Astrocyte (in vitro differentiated cells and primary cell): ENCODE measurements at places on chromosomes 7 and 10.

DNA sequence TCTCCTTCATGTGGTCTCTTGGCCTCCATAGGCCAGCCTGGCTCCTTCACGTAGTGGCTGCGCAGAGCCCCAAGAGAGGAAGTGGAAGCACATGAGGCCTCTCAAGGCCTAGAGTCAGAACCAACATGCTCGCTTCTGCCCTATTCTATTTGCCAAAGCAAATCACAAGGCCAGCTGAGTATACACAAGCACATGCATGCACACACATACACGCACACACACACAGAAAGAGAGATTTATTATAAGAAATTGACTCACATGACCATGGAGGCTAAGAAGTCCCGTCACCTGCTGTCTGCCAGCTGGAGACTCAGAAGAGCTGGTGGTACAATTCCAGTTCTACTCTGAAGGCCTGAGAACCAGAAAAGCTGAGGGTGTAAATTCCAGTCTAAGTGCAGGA, 64.3 kb upstream of the NRP1 start:
- no peak for DNase-seq

- no peak for DNase-seq
These were observed 13.4 kb downstream of the CUBN start for GRCh38 chr10:17116193-17116592.

GRCh38 chr7:50331564-50332208, 27.2 kb downstream of the IKZF1 start:
- DNase-seq, result no peak

GRCh38 chr10:104690959-104691358, 49.9 kb downstream of the SORCS3 start:
- no peak for DNase-seq

GRCh38 chr7:71752171-71752935, 620.4 kb downstream of the GALNT17 start:
- no peak for DNase-seq

DNA sequence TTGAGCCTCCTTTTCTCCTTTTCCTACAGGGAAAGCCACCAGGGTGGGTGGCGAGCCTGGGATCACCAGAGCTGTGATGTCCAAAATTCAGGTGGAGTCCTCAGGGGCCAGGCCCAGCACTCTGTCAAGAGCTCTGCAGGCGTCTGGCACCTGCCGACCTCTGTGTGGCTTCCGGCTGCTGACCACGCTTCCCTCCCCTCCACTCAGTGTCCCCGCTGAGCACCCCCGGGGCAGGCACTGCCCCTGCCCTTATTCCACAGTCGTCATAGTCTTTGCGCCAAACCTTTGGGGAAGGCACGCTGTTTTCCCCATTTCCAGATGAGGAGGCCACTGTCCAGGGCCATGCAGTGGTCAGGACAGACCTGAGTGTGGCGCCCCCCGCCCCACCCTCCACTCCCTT, 7.5 kb downstream of the MTG1 start:
- DNase-seq, result no peak

DNA sequence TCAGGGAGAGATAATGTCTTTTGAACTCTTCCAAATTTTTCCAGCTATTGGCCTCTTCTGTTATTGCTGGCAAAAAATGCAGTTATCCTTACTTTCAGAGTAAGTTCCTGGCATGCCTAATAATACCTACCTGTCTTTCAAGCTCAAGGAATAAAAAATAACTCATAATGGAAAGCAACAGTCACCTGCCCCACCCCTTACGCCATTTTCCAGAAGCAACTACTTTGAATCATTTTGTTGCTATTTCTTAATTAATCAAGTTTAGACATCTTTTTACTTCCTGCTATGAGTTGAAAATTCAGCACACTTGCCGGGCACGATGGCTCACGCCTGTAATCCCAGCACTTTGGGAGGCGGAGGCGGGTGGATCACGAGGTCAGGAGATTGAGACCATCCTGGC, 23.0 kb upstream of the CDK13 start:
- no peak for DNase-seq

- peak; percentile 69 for DNase-seq
These were observed 68.5 kb upstream of the FHIP2A start for GRCh38 chr10:114753126-114753525.

- DNase-seq, result no peak
These were observed 365.1 kb downstream of the WDR11 start for GRCh38 chr10:121216295-121216694.

DNA sequence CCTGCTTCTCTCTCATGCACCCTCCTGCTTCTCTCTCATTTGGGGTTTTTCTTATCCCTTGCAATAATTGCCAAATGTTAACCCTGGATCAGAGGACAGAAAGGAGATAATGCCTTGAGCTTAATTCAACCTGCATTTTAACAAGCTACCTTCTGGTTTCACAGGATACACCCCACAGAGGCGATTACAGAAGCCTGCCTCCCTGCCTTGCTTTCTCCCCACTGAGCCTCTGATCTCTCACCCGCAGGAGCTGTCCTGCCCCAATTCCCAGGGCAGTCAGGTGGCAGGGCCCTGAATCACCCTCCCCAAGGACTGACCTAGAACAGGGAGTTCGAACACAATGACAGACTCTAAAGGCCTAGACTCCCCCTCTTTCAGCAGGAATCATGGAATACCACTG, 959.5 kb downstream of the GRID1 start:
- DNase-seq, result no peak

DNA sequence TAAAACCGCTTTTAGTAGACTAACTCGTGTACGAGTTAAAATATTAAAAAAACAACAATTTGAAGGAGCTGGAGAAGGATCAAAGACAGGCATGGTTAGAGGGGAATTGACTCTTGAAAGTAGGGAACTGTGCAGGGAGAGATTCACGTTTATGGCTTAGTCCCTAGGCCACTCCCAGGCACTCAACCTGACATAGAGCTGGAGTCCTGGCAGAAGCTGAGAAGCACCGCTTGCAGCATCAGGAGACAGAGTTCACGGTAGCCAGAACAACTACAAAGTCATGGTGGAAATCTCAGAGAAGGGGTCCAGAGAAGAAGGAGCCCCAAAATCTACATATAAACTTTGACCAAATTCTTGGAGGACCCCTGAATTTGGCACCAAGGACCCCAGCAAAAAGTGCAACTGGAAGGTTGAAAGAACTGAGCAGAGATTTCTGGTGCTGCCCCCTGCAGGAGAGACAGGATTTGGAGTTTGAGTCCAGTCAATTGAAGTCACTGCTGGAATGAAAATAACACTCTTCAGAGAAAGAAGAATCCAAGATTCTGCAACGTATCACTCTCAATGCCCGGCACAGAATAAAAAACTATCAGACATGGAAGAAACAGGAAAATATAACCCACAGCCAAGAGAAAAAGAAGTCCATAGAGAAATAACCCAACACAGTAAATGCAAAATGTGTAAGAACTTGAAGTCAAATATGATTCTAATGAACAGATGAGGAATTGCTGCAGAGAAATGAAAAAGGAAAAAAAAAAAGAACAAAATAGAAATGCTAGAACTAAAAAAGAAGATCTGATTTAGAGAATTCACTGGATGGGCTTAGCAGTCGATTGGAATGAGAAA, 493.3 kb upstream of the PODXL start:
- DNase-seq, result no peak

GRCh38 chr10:114374053-114374791, 30.1 kb downstream of the AFAP1L2 start:
- DNase-seq, result no peak

- DNase-seq, result no peak
These were observed 38.1 kb downstream of the IKZF1 start for GRCh38 chr7:50342616-50343114.

DNA sequence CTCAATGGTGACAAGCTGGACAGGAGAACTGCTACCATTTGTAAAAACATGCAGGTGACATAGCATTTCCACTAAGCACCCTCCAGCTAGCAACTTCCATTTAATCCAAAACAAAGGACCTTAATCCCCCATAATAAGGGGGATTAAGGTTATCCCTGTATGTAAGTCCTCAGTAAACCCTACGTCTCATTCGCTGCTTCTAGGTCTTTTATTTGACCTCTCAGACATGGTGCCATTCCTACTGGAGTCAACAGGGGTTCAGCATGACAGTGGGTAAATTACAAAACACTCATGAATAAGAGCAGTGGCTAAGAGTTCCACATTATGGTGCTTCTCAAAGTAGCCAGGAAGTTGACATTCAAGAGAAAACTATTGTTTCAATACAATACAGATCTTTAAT, 121.8 kb upstream of the CAV2 start:
- no peak for DNase-seq

DNA sequence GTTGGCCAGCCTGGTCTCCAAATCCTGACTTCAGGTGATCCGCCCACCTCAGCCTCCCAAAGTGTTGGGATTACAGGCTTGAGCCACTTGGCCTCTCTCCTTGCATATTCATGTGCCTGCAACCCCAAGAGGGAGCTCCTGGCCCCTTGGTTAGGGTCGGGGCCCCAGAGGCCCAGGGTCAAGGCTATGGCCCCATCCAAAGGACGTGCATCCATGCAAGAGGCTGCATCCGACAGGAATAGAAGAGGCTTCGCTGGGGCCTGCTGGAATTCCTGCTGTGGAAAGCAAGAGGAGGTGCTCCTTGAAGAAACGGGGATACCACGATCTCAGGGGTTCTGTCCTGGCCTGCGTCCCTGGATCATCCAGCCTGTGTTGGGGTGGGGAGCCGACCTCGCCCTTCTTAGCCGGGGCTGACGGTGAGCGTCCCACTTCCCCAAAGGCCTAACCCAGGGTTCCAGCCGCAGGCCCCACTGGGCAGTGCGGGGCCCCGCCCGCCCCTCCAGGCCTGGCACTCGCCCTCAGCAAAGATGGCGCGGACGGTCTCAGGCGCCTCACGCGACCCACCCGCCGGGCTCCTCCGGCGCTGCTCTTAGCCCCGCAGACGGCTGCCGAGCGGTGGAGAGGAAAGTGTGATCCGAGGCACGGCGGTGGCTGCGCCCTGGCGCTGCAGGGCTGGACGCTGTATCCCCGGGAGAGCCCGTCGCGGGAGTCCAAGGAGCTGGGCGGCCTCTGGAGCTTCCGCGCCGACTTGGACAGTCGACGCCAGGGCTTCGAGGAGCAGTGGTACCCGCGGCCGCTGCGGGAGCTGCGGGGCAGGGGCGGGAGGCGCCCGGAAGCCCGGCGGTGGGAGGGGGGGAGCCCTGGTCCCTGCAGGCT, 54.7 kb downstream of the ZNF727 start:
- DNase-seq, result no peak

DNA sequence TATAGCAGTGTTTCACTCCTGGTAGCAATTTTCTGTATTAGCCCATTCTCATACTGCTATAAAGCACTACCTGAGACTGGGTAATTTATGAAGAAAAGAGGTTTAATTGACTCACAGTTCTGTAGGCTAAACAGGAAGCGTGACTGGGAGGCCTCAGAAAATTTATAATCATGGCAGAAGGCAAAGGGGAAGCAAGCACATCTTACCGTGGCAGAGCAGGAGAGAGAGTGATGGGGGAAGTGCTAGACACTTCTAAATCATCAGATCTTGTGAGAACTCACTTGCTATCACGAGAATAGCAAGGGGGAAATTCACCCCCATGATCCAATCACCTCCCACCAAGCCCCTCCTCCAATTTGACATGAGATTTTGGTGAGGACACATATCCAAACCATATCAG, 131.6 kb upstream of the EFCAB10 start:
- no peak for DNase-seq

DNA sequence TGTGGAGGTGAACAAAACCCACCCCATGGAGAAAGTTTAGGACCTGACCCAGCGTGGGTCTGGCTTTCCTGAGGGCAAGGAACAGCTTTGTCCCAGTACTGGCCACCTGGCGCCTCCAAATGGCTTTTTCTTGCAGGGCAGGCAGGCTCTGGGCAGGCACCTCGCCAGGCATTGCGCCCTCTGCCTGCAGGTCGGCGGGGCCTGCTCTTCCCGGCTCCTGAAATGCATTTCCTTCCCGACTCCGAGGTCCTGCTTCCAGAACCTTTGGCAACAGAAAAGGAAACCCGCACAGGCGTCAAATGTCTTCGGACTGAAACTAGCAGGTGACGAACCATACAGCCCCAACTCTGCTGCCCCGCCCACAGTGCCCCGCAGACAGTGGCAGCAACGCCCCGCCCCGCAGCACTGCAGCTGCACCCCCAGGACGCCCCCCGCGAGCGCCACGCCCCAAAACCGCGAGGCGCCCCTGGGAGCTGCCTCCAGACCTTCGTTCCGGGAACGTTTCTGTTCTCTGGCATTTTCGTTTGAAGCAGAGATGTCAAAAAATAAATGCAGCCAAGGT, 65.5 kb downstream of the C10orf143 start:
- DNase-seq, result no peak

DNA sequence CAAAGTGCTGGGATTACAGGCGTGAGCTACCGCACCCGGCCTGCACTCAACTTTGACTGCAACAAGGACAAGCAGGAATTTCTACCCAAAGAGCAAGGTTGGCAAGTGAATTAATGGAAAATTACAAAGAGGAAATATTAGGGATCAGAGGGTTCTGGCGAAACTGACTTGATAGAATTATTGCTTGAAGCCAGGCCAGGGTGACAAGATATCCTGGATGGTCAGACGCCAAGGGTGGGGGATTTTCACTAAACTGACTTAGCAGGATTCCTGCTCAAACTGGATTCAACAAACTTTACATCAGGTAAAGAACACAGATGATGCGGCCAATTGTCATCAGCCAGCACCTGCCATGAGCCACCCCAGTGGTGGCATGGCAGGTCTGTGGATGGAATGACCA, 603.6 kb upstream of the MGMT start:
- no peak for DNase-seq

DNA sequence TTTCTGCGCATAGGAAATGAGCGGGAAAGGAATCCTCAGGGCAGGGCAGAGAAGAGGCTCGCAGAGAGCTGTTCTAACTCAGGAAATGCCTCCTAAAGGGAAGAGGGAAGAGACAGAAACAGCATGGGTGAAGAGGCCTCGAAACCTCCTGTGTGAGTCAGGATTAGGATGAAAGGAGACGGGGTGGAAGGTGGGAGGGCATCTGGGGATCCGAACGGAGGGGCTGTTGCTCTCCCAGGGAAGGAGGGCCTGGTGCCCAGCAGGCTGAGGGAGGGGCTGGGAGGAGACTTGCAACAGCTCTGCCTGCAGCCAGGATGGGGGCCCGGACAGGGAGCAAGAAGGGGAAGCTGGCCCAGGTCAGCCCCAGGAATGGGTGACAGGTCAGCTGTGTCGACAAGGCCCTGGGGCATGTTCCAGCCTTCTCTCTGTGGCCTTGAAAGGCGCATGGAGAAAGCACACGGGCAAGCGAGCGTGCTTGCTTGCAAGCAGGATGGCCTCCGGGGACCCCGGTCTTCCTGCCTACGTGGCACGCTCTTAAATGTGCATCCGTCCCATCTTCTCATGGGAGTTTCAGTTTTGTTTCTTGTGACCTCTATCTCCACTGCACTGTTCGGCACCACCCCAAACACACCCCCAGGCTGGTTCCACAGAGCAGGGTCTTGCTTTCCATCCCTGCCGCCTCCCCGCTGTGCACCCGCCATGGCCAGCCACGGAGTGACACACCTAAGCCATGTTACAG, 63.5 kb downstream of the HIPK2 start:
- no peak for DNase-seq
